Activated T-helper 1 cell treated with Interleukin-2 at 50 U/mL for 16 hours (primary cell): ENCODE measurements at places on chromosomes 6 and 20.
A peak's percentile ranks its signal among the peaks of the same experiment; 100 is the strongest.

- no peak for DNase-seq
These were observed 30.4 kb upstream of the RNF24 start for GRCh38 chr20:4045741-4046140.

DNA sequence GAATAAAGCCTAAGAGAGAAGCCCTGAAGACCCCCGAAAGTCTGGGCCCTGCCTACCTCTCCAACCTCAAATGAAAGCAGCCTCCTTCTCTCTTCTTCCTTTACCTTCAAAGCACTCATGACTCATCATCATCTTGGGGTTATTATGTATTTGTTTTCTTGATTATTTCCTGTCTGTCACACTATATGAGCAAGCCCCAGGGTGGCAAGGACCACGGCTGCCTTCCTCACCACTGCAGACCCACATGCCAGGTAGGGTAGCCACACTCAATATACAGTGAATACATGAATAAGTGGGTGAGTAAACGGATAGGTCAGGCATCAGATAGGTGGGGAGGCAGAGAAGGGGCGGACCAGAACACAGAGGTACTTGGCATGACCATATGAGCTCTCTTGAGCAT lies 8.8 kb downstream of the WFDC3 start:
- no peak for DNase-seq

DNA sequence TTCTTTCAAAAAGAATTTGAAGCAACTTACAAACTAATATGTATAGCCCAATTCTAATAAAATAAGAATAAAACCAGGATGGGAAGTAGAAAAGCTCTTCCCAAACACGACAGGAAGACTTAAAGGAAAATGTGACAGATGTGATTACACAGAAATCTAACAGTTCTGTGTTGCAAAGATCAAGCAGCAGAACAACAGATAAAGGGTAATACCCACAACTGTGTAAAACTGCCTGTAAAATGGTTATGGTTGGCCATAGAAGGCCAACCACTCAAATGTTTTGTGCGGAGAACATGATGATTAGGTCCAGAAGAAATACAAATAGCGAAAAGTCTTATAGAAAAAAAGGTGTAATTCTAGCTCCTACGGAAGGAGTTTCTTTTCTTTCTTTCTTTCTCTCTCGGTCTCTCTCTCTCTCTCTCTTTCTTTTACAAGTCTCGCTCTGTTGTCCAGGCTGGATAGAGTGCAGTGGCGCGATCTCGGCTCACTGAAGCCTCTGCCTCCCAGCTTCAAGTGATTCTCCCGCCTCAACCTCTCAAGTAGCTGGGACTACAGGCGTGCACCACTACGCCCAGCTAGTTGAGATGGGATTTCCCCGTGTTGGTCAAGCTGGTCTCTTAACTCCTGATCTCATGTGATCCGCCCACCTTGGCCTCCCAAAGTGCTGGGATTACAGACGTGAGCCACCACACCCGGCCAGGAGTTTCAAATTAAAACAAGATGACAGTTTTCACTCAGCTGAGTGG lies 128.5 kb downstream of the QRSL1 start:
- no peak for DNase-seq

- DNase-seq, result no peak
These were observed 73.7 kb downstream of the PRND start for GRCh38 chr20:4795394-4795793.

DNA sequence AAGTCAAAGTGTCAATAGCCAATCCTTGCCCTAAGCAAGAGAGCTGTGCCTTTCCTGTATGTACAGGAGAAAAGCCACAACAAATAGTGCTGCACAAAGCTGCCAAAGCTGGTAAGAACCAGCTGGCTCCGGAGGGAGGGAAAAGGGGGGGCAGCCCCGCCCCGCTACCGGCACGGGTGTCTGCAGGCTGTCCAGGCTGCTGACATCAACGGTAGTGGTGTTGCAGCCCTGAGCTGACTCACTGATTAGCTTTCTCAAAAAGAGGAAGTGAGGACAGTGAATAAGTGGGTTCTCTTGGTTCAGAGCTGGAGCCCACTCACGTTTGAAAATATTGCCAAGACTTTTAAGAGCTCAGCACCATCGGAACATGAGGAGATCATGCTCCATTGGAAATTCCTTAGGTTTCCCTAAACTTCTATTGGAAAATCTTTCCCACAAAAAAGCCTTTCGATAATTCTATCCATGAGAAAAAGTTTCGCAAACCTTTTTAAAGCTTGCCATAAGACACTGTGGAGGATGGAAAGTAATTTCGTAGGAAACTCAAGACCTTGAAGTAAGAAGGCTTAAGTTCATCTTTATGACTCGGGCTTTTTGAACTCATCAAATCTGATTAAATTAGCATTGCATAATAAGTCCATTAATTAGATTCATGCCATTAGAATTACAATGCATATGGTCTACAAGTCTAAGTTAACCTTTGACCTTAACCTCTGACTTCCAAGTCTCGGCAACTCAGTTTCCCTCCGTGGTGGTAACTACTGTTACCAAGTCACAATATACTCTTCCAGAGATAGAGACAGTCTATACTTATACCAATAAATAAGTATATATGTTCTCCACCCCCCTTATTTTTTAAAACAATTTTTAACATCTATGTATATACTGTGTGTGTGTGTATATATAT lies 67.0 kb downstream of the TNFRSF21 start:
- peak; percentile 31 for DNase-seq

DNA sequence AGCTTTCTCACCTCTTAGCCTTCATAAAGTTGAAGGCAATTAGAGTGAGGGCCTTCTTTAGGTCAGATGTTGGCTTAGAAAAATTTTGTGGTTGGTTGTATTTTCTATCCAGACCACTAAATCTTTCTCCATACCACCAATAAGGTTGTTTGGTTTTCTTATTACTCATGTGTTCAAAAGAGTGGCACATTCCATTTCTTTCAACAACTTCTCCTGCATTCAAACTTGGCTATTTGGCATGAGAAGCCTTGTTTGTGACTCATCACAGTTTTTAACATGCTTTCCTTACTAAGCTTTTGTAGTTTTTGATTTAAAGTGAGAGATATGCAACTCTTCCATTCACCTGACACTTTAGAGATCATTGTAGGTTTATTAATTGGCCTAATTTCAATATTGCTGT lies 949.6 kb downstream of the TBC1D32 start:
- no peak for DNase-seq

DNA sequence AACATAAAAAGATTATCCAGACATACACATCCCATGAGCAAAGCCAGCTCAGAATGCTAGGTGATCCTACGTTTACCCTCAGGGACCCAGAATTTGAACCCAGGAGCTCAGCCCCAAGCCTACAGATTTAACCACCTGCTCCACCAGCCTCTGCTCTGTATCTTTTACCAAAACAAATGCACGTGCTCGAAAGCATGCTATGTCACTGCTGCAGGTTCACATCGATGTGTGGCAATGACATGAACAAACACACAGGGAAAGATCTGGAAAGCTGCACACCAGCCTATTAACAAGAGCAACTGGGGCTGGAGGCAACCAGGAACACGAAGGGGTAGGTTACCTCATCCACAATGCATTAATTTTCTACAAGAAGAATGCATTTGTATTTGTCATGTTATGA lies 32.1 kb downstream of the PREX1 start:
- DNase-seq, result no peak

GRCh38 chr6:79671600-79672266 lies 40.6 kb downstream of the SH3BGRL2 start:
- peak; percentile 38 for DNase-seq

DNA sequence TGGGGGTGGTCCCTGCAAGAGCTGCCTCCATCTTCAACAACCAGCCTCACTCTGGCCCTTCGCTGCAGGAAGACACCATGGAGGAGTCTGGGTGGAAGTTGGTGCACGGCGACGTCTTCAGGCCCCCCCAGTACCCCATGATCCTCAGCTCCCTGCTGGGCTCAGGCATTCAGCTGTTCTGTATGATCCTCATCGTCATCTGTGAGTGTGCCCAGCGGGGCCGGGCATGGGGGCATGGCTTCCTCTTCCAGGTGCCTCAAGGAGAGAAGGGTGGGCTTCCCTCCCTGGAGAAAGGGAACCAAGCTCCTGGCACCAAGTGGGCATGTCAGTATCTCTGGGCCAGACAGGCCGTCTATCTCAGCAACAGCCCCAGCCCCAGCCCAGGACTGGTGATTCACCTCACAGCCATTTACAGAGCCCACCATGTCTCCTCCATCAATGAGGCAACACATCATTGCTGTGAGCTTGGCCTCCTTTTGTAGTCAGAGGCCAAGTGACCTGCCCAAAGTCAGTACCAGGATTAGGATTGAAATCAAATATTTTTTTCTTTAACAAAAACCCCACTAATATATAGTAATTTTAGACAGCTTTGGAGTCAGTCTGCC lies 40.2 kb downstream of the TM9SF4 start:
- DNase-seq, result no peak

- no peak for DNase-seq
These were observed 65.1 kb upstream of the TOP1 start for GRCh38 chr20:40963505-40963845.

DNA sequence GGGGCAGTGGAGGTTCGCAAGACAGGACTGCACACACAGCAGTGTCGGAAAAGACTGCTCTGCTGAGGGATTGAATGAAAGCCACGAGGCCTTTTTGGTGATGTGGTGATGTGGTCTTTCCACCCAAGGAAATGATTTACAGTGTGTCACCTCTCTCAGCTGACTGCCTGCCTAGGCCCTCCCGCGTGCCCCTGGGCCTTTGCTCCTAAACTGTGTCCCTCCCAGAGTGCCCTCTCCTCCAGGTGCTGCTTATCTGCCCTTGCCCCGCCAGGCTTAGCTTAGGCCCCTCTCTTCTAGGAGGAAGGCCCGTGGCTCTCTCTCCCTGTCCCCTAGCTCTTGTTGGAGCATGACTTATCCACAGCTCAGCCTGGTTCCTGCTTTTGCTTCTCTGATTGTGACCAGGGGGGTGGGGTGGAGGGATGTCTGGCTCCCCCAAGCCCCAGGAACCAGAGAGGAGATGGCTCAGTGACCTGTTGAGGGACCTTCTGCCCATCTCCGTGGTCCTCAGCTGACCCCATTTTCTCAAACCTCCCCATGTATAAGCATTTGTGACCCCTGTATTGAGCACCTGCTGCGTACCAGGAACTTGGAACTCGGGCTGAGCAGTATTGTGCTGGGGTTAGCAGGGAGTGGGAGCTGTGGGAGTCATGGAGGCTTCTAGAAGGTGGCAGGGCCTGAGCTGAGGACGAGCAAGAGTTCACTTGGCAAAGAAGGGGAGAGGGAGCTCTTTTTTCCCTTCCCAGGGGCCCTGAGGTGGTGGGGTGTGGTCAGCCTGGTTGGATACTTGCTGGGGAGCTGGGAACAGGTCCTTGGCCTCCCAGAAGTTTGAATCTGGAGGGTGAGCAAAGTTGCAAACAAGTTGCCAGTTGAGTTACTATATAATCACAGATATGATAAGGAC lies 2.2 kb downstream of the SRC start:
- DNase-seq, result no peak

DNA sequence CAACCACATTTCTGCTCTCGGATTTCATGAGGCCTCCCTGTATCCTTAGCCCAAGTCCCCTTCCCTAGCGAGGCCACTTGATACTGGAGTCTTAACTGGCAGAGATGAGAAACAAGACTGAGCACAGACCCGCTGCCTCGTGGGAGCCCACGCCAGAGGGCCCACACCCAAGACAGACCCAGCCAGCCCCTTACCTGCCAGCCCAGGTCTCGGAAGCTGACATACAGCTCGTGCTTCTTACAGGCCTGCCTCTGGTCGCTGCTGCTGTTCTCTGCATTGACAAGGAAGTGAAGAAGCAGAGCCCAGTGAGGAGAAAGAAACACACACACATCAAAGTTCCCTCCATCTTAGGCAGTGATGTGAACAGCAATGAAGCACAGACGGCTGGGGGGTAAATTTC lies 91.7 kb downstream of the BMP7 start:
- no peak for DNase-seq

DNA sequence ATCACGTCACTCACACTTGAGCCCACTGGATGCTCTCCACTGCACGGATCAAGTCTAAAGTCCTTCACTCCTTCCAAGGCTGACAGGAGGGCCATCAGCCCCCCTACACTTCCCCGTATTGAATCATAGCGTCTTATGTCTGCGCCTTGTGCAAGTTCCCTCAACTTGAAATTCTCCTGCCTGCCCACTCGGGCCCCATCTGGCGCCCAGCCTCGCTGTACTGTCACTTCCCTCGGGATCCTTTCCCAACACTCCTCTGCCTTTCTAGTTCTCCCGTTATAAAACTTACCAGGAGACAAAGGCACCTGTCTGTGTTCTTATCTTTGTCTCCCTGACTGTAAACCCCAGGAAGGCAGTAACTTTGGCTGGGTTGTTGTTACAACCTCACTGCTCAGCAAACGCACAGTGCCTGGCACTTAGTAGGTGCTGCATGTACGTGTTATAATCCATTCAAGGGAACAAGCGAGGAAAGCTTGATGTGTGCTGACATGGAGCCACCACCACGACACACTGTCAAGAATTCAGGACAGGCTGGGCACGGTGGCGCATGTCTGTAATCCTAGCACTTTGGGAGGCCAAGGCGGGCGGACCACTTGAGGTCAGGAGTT lies 33.8 kb upstream of the ZFAND3 start:
- DNase-seq, result no peak
